Stimulated activated CD4-positive, alpha-beta T cell treated with anti-CD3 and anti-CD28 coated beads, Interleukin-1b, Interleukin-23, amount 100 ng/mL, for 1 hour (primary cell): ENCODE measurements at places on chromosomes 3 and 15.

GRCh38 chr3:117526470-117527079, 817.0 kb downstream of the TUSC7 start:
- no peak for DNase-seq

- DNase-seq, result no peak
Observed at GRCh38 chr3:8266730-8267131, 234.9 kb upstream of the LMCD1 start.

DNA sequence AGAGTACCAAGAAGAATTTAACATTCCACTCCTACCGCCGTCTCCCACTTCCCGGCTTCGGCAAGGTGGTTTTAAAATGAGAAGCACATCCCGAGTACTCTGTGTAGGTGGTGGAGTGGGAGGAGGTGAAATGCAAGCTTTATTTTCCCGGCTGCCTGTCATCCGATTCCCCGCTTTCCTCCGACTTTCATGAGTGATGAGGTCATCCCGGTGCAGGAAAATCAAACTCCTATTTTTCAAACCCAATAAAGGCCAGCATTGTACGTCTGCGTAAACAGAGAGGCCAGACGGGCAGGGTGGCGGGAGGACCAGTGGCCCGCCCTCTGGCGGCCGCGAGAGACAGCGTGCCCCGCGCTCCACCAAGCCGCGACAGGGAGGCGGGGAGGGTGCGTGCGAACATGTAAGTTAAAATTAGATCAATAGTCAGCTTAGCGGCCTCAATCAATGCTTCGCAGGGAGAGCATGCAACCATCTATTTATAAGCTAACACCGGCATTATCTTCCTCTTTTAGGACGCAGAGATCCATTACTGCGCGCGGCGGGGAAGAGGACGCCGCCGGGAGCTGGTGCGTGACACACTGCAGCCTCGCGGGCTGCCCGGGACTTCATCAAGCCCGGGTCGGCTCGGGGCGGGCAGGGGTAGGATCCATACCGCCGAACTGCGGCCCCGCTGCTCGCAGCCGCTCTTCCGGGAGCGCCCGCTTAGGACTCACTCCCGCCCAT, 163.3 kb downstream of the CD47 start:
- peak; percentile 46 for DNase-seq

DNA sequence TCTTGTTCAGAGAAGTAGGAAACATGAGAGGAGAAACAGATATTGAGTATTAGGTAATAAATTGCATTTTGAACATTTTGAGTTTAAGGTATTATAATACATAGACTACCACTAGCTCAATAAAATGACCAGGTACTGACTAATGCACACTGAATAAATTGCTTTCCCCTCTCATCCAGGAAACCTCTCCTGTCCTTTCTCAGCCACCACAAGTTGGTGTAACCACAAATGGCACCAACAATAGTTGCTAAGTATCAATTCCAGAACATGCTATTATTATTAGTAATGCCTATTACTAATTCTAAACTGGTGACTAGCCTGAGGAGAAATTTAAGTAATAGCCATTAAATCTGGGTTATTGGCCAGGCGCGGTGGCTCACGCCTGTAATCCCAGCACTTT, 47.3 kb upstream of the XRN1 start:
- no peak for DNase-seq

DNA sequence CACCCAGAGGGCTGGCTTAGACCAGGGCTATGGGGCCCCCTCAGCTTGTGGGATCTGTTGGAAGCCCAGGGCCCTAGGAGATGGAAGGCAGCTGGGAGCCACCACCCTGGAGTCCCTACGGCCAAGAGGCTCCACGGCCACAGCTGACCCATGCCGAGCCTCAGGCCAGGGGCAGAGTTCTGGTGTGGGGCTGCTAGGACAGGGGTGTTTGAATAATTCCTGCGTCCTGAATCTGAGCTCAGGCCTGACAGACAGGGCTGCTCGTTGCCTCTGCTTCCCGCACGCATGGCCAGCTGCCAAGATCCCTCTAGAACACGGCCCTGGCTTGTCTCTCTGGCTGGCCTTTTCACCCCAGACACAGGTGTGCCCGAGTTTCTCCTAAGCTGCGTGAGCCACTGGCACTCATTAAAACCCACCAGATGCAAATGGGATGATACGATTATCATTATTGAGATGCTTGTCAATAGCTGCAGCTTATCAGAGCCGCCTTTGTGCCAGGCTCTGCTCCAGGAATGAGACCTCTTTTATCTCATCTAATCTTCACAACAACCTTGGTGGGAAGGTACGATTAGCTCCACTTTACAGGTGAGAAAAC, 70.2 kb downstream of the EFCAB12 start:
- no peak for DNase-seq

- DNase-seq, result no peak
Observed at GRCh38 chr3:128296469-128297251, 143.4 kb downstream of the EEFSEC start.

- no peak for DNase-seq
Observed at GRCh38 chr15:97728791-97729190, 231.7 kb upstream of the ARRDC4 start.

DNA sequence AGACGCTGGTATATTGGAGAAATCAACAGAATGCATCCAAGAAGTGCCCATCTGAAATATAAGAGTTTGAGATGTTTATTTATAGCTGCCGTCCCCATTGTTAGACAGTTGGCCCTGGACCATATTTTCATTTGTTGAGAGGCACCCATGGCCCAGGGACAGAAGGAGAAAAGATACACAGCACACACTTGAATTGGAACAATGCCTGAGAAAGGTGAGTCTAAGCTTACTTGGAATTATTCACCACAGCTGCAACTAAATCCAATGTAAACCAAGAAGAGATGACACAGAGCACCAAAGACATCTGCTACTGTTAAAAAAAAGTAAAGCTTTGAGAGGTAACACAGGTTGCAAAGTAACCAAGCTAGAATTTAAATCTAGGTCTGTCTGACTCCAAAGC, 525.5 kb upstream of the NAALADL2 start:
- DNase-seq, result no peak

DNA sequence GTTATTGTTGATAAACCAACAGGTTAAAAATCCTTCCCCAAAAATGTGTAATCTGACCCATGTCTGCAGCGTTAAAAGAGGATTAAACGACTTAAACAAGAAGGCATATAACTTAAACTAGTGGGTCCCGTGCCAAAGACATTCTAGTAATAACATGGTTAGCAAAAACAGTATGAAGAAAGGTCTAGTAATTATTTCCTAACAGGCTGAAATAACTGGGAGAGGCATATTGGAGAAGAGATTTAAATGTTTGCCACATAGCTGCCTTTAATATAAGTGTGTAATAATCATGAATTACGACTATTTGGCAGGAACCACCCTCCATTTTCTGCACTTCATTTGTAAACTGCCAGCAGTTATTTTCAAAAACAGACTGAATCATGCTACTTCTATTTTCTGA, 67.7 kb upstream of the CSPG5 start:
- DNase-seq, result no peak

GRCh38 chr3:70919091-70919490, 606.7 kb upstream of the MDFIC2 start:
- DNase-seq, result no peak

DNA sequence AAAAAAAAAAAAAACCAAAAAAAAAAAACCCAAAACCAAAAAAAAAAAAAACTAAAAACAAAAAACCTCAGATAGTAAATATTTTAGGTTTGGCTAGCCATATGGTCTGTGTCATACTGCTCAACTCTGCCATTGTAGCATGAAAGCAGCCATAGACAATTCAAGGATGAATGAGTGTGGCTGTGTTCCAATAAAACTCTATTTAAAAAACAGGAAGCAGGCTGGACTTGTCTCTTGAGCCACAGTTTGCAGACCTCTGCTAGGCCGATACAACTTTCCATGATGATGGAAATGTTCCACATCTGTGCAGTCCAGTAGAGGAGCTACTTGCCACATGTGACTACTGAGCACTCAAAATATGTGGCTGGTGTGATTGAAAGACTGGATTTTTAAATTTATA, 11.1 kb downstream of the EFCAB12 start:
- DNase-seq, result no peak
